Neuronal stem cell (in vitro differentiated cells): ENCODE measurements at places on chromosomes 1 and 21.

DNA sequence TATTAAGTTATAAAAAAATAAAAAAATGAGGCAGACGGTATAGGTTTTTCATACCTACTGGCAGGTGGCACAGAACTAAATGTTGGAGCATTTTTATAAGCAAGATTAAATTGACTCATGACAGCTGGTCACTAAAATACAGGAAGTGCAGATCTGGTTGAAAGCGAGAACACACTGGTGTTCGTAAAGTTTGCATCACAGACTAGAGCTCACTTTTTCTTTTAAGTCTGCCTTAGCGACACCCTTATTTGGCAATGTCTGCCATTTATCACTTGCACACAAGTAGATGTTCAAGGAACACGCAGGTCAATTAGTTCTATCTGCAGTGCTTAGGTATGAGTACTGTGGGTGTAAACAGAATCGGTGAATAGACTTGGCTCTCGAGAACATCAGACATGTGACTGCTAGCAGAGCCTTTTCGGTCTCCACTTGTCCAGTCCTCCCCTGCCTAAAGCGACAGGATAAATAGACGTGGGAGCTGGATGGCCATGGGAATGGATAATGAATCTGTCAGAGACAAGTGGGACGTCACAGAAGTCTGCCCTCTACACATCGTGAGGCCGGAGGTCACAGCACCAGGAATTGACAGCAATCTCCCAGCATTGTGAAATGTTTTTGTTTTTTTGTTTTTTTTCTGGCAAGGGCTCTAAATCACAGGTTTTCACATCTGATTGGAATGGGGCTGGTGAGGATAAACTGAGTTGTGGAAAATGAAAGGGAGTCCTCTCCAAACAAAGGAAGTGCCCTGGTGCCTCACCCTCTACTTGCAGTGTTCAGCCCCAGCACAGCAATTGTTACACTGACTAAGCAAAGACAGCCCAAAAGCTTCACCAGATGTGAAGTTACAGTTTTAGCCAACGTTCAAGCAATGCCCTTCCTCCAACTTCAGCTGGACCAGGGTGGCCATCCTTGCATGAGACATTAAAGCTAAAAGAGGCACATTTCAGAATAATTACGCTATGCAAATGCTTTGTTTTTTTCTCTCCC lies 248.9 kb downstream of the NTNG1 start:
- no peak for DNase-seq
- H3K27ac ChIP-seq = no peak overlapping the region
- no peaks in the 10 kb centered on the region for H3K36me3 ChIP-seq

- H3K27ac ChIP-seq = no peak overlapping the region
- H3K4me3 ChIP-seq = no peak overlapping the region
- no peaks in the 10 kb centered on the region for H3K36me3 ChIP-seq
- no peaks in the 10 kb centered on the region for H3K4me1 ChIP-seq
- no peaks in the 10 kb centered on the region for H3K27me3 ChIP-seq
Measured at GRCh38 chr1:197029749-197030148, 37.3 kb downstream of the F13B start.

DNA sequence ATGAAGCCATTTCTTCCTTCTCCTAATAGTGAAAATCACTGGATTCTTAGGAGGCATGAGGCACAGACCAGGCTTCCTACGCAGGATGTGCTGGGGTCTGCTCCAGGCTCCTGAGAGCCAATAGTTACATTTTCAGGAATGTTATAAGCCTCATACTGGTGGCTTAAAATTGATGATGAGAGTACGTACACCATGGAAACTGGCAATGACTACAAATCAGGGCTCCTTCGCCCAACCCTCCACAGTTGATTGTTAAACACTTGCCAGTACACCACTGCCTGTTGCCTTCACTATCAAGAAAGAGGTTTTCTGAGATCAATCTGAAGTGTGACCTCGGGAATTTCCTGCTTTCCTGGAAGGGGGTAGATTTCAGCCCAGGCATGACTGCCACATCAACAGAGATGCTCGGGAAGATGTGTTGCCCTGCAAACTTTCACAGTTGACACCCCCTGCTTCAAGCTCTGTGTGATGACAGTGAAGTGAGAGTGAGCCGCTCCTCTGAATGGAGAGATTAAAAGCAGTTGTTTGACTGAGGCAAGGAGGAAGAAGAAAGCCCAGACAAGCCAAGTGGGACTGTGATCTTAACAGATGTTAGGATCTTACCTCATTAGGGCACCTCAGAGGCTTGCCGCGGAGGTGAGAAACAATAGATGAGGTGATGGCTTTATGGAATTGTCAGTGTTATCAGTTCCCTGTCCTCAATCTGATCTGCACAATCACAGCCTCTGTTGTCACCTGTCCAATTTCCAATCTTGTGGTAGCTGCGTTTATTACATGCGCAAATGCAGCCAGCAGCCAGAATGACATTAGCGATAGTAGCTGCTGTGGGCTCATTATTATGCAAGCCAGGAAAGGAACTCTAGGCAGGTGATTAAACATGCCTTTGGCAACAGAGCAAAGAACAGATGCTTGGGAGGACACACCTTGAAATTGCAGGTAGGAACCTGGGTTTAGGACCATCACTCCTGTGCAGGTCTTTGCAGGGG lies 277.3 kb downstream of the KAZN start:
- no peak overlapping the region for H3K27ac ChIP-seq
- H3K27me3 ChIP-seq = no peaks in the 10 kb centered on the region

DNA sequence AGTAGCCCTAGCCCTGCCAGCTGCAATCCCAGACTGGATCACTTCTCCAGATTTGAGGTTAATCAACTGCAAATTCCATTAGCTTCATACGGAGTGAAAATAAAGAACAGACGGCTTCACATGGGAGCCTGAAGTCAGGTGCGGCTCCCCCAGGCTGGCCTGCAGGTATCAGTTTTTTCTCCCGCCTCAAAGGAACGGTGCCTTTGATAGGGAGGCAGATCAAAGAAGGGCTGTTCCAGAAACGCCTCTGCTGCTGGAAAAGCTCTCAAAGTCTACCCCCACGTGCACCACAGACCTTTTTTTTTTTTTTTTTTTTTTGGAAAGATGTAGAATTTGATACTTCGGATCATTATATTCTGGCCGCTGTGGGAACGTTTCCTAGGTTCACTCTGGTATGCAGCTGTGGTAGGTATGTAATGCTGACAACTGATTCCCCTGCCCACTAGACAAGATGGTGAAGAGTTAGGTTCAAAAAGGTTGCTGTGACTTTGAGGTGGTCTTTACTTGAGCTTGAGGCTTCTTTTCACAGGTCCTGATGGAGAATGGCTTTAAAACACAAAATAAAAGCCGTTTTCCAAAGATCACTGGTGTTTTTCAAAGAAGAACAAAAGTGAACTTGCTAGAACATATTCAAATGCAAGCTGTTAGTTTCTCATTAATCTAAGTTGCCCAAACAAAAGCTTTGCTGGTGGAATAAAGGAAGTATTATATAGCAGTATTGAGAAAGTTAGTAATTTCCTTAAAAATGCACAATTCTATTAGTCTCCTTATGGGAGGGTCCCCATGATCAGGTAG lies 189.0 kb upstream of the NFIA start:
- peaks cover 20% of the 10 kb centered on the region for H3K4me1 ChIP-seq
- no peaks in the 10 kb centered on the region for H3K36me3 ChIP-seq
- no peak overlapping the region for H3K4me3 ChIP-seq
- H3K27ac ChIP-seq = peak overlapping the region; percentile 12
- no peak for DNase-seq

DNA sequence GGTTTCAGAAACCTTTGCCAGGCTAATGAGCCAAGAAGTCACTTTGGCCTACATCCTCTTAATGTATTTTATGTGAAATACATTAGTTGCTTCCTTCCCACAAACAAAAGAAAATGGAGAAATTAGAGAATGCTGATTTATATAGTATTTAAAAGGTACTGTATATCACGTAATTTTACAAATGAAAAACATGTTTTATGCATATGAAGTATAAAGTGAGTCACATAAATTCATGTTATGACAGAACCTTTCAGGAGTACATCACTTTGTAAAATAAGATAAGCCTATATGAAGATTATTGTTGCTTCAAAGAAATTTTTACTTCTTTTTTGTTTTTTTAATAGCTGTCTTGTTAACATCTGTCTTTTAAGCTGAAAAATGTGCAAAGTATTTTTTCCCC lies 4.6 kb downstream of the DR1 start:
- no peak for DNase-seq
- H3K4me3 ChIP-seq = no peak overlapping the region
- H3K36me3 ChIP-seq = peaks cover 54% of the 10 kb centered on the region
- H3K27me3 ChIP-seq = no peaks in the 10 kb centered on the region
- H3K27ac ChIP-seq = no peak overlapping the region
- H3K4me1 ChIP-seq = peaks cover 1% of the 10 kb centered on the region

GRCh38 chr1:227747382-227747781 lies 12.1 kb downstream of the SNAP47 start:
- H3K4me3 ChIP-seq = no peak overlapping the region
- H3K27ac ChIP-seq = no peak overlapping the region
- DNase-seq = no peak
- peaks cover 56% of the 10 kb centered on the region for H3K36me3 ChIP-seq

GRCh38 chr1:111878649-111879048 lies 110.8 kb downstream of the KCND3 start:
- no peaks in the 10 kb centered on the region for H3K36me3 ChIP-seq
- H3K27me3 ChIP-seq = no peaks in the 10 kb centered on the region
- DNase-seq = no peak
- H3K4me1 ChIP-seq = peaks cover 19% of the 10 kb centered on the region
- no peak overlapping the region for H3K4me3 ChIP-seq
- H3K27ac ChIP-seq = no peak overlapping the region

GRCh38 chr1:221908573-221908972 lies 166.7 kb upstream of the DUSP10 start:
- H3K27ac ChIP-seq = no peak overlapping the region
- H3K4me1 ChIP-seq = peaks cover 3% of the 10 kb centered on the region
- H3K27me3 ChIP-seq = no peaks in the 10 kb centered on the region
- H3K4me3 ChIP-seq = no peak overlapping the region
- no peaks in the 10 kb centered on the region for H3K36me3 ChIP-seq

GRCh38 chr1:178192686-178193085 lies 98.8 kb downstream of the RASAL2 start:
- H3K36me3 ChIP-seq = no peaks in the 10 kb centered on the region
- H3K27ac ChIP-seq = no peak overlapping the region
- no peak for DNase-seq
- no peaks in the 10 kb centered on the region for H3K27me3 ChIP-seq
- no peaks in the 10 kb centered on the region for H3K4me1 ChIP-seq

GRCh38 chr1:235297579-235297978 lies 30.4 kb downstream of the ARID4B start:
- H3K27ac ChIP-seq = no peak overlapping the region
- H3K27me3 ChIP-seq = no peaks in the 10 kb centered on the region
- no peak for DNase-seq
- no peaks in the 10 kb centered on the region for H3K36me3 ChIP-seq

GRCh38 chr1:52423771-52424170 lies 19.4 kb downstream of the PRPF38A start:
- H3K27ac ChIP-seq = no peak overlapping the region
- no peak for DNase-seq

- no peak overlapping the region for H3K4me3 ChIP-seq
- no peak for DNase-seq
- peaks cover 29% of the 10 kb centered on the region for H3K4me1 ChIP-seq
- peaks cover 85% of the 10 kb centered on the region for H3K27me3 ChIP-seq
Measured at GRCh38 chr1:38243106-38243505, 196.5 kb upstream of the POU3F1 start.

- H3K4me3 ChIP-seq = no peak overlapping the region
- H3K27ac ChIP-seq = no peak overlapping the region
- no peaks in the 10 kb centered on the region for H3K27me3 ChIP-seq
- DNase-seq = no peak
- no peaks in the 10 kb centered on the region for H3K4me1 ChIP-seq
Measured at GRCh38 chr1:173409613-173410012, 67.5 kb upstream of the PRDX6 start.

DNA sequence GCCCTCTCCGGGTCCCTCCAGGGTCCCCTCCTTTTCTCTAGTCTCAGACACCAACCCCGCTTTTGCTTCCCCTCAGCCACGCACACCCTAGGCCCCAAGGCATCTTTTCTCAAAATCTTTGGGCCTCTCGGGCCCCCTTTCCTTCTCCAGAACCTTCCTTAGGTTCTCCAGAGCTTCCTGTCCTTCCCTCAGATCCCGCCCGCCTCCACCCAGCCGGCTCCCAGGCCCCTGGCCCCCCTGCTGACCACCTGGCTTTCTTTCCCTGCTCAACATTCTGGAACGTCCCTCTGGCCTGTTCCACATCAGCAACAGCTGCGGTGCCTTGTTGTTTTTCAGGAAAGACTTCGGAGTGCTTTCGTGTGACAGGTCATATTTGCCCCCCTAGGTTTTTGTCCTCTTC lies 1.2 kb downstream of the ZDHHC18 start:
- H3K36me3 ChIP-seq = peaks cover 11% of the 10 kb centered on the region
- H3K27ac ChIP-seq = no peak overlapping the region
- peaks cover 5% of the 10 kb centered on the region for H3K4me1 ChIP-seq
- DNase-seq = no peak
- no peaks in the 10 kb centered on the region for H3K27me3 ChIP-seq

DNA sequence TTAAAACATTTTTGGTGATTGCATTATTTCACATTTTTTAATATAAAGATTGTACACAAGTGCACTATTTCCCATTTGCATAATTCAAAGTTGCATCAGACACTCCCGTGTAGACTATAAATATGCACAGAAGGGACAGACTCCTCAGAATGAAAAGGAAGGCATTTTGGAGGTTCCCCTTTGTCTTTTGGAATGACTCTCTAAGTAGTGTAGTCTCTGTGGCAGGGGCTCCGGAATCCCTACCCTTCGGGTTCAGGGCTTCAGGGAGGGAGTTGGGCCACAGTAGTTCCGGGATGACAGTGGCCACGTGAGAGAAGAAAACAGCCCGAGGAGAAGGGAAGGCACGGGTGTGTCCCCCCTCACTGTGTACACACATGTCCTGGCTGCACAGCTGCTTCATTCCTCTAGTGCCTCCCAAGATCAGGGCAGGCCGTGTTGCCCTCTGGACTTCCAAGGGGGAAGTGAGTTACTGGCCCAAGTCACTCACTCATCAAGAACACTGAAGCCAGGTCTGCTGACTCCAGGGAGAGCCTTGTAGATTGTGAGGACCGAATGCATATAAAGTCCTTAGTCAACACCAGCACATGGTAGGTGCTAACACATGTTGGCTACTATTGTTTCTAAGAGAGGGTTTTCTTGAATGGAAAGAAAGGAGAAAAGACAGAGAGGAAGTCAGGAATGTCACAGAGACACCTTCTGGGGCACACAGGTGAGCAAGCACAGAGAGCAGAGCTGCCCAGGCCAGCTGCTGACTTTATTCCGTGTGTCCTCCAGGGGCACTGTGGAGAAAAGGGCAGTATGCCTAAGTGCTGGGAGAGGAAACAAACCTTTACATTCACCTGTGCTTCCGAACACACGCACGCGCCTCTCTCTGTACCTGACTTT lies 39.8 kb downstream of the LHX4 start:
- H3K4me1 ChIP-seq = peaks cover 30% of the 10 kb centered on the region
- no peak overlapping the region for H3K4me3 ChIP-seq
- no peaks in the 10 kb centered on the region for H3K27me3 ChIP-seq
- H3K27ac ChIP-seq = peak overlapping the region; percentile 21
- DNase-seq = no peak

GRCh38 chr1:169141356-169141755 lies 34.9 kb downstream of the ATP1B1 start:
- no peak overlapping the region for H3K4me3 ChIP-seq
- DNase-seq = no peak
- H3K4me1 ChIP-seq = no peaks in the 10 kb centered on the region
- no peaks in the 10 kb centered on the region for H3K36me3 ChIP-seq
- no peak overlapping the region for H3K27ac ChIP-seq

- DNase-seq = no peak
- no peaks in the 10 kb centered on the region for H3K4me1 ChIP-seq
- H3K27me3 ChIP-seq = no peaks in the 10 kb centered on the region
- no peak overlapping the region for H3K27ac ChIP-seq
- H3K36me3 ChIP-seq = no peaks in the 10 kb centered on the region
Measured at GRCh38 chr1:203954788-203955552, 93.6 kb downstream of the SNRPE start.

GRCh38 chr1:164689672-164690511 lies 130.9 kb downstream of the PBX1 start:
- no peak for DNase-seq
- H3K27ac ChIP-seq = peak overlapping the region; percentile 11
- H3K4me3 ChIP-seq = no peak overlapping the region
- H3K4me1 ChIP-seq = peaks cover 5% of the 10 kb centered on the region
